Endodermal cell (in vitro differentiated cells): ENCODE measurements at places on chromosomes 2 and 18.

- DNase-seq = no peak
Observed at GRCh38 chr18:48124857-48125626, 194.6 kb upstream of the SMAD2 start.

DNA sequence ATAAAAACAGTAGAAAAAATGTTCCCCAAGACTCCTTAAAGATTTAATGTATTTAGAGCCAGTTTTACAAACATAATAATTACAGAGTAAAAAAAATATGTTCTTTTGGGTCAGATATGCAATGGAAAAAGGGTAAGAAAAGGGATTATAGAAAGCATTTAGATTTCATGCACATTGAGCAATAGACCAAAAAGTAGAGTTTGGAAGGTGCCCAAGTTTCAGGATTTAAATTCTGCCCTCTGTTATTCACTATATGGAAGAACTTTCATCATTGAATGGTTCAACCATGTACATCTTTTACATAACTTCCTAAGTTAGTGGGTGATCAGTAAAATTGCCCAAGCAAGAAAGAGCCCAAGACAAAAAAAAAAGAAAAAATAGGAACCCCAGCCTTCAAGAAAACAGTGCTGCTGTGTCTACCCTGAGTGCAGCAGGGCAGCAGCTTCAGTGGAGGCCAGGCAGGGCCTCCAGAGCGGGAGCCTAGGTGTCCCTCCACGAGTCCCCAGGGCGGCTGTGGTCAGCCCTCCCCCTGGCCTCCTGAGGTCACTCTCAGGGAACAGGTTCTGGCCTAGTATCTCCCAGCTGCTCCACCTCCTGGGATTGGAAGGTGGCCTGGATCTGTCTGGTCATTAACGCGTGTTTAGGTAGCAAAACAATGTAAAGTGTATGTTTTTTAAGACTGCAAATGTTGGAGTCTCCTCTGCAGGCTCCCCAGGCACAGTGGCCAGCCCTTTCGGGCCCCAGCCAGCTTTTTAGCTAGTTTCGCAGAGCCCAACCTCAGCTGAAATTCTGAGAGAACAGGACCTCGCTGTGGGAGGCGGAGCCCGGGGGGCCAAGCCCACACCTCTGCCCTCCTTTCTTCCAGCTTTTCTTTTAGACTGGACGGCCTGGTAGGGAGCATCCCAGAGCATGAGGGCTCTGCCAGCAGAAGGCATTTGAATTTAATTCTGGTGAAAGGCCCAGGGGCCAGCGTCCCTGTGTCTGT lies 77.3 kb downstream of the TEX51 start:
- DNase-seq = peak; percentile 59

- no peak for DNase-seq
Observed at GRCh38 chr2:237321746-237322145, 92.2 kb downstream of the COL6A3 start.

- peak; percentile 22 for DNase-seq
Observed at GRCh38 chr2:128435576-128436478, 117.2 kb upstream of the HS6ST1 start.

DNA sequence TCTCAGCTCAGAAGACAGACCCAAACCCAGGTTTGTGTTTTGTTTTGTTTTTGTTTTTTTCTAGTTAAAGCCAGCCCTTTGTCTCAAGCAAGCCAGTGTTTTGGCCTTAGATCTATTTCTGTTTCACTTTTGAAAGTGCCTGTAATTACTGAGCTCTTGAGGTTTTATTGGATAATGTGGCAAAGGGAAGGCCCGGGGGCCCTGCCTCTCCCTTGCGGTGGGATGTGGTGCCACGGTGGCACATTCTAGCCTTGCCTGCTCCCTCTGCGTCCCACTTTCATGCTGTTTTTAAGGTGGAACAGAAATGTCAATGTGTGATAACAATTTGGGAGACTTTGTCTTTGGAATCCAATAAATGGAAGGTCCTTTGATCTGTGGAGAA lies 2.5 kb downstream of the HPCAL1 start:
- DNase-seq = no peak

- DNase-seq = no peak
Observed at GRCh38 chr2:33104052-33104623, 157.4 kb downstream of the LTBP1 start.

DNA sequence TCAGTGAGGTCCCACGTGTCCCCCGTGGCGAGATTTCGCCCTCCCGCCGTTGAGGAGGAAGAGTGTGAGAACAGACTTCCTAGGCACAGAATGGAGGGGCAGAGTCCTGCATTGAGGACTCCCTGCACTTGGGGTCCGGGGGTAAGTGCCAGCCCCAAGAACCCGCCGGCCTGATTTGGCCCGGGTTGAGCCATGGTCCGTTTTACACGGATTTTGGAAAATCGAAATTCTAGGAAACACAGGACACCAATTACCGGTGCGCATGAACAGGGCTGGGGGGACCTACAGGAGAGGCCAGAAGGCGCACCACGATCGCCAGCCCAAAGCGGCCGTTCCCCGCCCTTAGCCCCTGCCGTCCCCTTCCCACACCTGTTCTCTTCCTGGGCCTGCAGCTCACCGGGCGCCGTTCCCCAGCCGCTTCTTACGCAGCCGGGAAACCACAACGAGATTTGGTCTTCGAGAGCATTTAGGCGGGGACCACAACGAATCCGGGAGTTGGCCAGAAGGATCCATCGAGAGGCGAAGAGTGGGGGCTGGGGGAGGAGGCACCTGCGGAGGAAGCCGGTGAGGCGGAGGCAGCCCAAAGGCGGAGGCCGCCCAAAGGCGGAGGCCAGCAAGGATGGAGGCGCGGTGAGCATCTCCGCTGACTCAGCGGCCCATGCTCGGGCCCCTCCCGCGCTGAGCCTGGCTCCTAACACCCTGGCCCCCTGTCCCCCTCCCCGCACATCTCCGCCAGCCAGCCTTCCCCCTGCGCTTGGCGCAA lies 464 bp upstream of the TLX2 start:
- DNase-seq = peak; percentile 71
